ENCODE measurements at places on chromosomes 6 and 20.
A peak's percentile ranks its signal among the peaks of the same experiment; 100 is the strongest.

DNA sequence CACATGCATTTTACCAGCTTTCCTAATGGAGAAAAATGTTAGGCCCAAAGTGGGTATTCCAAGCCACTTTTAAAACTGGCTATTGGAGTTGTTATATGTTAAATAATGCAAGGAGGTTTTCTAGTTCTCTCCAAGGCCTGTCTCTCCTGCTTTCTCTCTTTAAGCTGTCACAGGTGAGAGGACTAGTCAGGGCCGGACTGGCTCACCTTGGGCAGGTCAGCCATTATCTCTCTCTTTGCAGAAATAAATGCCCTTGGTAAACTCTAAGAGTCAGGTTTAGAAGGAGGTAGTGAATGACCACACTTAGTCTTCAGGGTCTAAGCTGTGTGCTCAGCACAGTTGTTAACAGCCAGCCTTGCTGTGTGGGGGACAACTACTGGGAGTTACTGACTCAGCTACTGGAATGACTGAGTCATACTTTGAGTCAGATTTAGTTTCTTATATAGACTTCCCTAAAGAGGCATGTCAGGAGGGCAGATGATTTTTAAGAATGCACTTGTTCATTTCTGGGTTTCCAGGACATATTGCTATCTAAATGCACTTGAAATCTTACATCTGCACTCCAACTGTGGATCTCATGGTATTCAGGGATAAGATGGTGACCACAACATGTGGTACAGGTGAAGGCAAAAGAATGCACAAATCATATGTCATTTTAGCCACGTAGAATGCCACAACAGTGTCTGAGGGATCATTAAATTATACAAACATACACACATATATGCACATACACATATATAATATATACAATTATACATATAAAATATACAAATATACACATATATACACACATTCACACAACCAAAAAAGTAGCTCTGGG is 719.4 kb downstream of the EPM2A start:
- DNase-seq, result peak; percentile 56

GRCh38 chr20:53448875-53449274 is 144.8 kb downstream of the ZNF217 start:
- no peak for DNase-seq

DNA sequence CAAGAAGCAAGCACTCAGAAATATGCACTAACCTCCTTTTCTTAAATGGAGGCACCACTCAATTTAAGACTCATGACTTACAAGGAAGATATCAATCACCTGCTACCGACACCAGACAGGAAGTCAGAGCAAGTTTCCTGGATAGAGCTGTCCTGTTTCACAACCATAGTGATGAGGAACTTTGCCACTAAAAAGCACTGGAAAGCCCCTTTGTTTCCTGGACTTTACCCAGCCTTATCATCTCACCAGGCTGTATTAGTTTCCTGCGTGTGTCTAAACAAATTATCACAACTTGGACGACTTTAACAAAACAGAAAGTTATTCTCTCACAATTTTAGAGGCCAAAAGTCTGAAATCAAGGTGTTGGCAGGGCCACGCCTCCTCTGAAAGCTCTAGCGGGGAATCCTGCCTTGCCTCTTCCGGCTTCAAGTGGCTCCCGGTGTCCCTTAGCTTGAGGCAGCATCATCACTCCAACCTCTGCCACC is 253.8 kb upstream of the STXBP5 start:
- peak; percentile 18 for DNase-seq

- no peak for DNase-seq
These were observed 526 bp downstream of the SULF2 start for GRCh38 chr20:47784599-47785310.

GRCh38 chr6:119215885-119216590 is 133.5 kb downstream of the MAN1A1 start:
- no peak for DNase-seq

- DNase-seq, result peak; percentile 81
These were observed at the start of gene ZNF391 for GRCh38 chr6:27388293-27389197. TSS of gene ZNF391 (plus strand) at chr6:27388759. CDS start at chr6:27400371, 11,612 bp downstream.

DNA sequence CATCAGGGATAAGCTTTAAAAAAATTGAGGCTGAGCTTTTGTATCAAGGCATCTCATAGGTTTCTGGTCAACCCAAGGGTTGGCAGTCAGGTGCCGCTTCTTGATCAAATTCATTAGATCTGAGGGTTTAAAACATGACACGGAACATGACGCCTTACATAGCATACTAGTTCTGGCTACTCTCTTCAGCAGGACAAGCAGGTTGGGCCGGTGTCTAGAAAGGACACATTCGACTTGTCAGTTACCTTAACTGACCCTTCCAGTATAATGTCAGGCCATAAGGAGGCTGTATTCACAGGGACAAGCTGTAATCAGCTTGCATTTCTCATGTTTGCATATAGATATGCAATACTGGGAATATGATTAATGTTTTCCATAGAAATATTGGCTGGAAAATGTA is 65.6 kb downstream of the PHACTR1 start:
- no peak for DNase-seq

- no peak for DNase-seq
These were observed 83.2 kb upstream of the TBX18 start for GRCh38 chr6:84847390-84848160.

DNA sequence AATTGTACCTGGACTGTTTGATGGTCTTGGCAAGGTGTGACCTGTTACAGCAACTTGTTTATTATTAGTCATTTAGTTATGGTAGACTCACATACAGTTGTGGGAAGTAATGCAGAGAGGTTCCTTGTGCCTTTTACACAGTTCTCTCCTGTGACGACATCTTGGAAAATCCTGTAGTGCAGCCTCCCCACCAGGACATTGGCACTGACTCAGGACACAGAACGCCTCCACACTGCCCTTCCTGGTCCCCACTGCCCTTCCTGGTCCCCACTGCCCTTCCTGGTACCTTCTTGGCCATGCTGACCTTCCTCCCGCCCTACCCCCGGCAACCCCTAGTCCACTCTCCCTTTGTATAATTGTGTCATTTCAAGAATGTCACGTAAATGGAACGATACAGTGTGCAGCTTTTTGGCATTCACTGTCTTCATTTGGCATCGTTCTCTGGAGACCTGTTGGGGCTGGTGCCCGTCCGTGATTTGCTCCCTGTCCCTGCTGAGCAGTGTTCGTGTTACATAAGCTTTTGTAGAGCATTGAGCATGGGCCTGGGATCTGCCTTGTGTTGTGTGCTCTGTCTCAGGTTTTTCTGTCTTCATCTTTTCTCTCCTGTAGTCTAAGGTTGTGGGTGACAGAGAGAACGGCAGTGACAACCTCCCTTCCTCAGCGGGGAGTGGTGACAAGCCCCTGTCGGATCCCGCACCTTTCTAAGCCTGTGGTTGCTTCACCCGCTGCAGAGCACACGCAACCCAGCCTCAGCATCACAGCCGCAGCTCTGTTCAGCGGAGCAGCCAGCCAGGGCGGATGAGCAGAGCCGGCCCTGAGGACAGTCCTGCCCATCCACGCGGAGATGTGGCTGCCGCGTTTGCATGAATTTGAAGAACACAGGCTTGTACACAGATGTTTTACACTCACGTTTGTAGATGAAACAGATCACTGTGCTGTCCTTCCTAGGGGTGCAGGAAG is 5.4 kb upstream of the DNAJC5 start:
- no peak for DNase-seq

- no peak for DNase-seq
These were observed 726.4 kb downstream of the COL12A1 start for GRCh38 chr6:74479420-74479819.
